ENCODE measurements at places on chromosomes 3 and 15.

DNA sequence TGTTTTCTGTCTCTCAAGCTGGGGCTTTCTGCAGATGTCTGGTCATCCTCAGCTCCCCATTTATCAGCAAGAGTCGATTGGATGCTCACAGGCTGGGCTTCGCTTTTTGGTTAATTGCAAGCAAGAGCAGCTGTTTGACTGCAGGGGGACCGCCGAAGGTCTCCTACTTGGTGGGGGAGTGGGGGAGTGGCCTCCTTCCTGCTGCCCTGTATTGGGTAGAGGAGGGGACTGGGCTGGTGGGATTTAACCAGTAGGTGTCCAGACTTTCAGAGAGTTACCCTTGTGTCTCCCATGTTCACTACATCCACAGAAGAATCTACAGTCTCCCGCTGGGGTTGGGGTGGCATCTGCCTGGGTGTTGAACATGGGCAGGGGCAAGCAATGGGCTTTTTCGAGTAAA is 78.7 kb downstream of the PLXNA1 start:
- no peak for DNase-seq

DNA sequence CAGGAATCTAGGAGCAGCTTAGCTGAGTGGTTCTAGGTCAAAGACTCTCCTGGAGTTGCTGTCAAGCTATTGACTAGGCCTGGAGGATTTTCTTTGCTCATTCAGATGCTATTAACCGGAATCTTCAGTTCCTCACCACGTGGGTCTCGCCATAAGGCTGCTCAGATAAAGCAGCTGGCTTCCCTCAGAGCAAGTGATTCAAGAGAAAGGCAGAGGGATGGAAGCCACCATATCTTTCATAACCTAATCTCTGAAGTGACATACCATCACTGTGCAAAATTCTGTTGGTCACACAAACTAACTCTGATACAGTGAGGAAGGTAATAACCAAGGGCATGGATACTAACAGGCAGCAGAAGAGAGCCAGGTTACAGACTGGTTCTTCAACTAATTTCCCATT is 72.7 kb upstream of the FLNB start:
- no peak for DNase-seq

DNA sequence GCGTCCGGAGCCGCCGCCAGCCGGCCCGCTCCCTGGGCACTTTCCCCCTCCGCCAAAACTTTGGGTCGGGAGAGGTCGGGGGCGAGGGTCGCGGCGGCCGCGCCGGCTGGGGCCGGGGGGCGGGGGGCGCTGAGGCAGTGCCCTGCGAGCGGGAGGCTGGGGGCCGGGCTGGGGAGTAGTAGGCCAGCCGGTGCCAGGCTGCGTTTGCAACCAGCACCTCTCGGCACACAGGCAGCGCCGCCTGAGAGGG is 452 bp downstream of the BBX start:
- peak; percentile 31 for DNase-seq

- DNase-seq: no peak
Measured at GRCh38 chr3:123282461-123282860, 80.7 kb downstream of the SEC22A start.

DNA sequence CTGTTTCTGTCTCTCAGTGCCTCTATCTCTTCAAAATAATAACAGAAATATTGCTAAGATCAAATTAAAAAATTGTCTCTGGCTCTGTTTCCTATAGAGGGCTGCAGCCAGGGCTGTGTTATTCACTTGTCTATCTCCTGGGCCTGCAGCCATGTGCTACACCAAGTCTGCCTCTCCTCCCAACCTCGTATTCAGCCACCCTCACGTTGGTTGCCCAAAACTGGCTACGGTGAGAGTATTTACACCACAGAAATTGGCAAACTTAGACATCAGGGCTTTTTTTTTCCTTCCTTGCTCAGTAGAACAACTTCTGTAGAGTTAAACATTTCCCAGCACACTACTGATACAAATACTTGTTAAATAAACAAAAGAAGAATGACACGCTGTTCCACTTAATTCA is 320.9 kb upstream of the ICE2 start:
- DNase-seq: no peak

- DNase-seq: no peak
Measured at GRCh38 chr3:161913786-161914389, 417.3 kb downstream of the OTOL1 start.

DNA sequence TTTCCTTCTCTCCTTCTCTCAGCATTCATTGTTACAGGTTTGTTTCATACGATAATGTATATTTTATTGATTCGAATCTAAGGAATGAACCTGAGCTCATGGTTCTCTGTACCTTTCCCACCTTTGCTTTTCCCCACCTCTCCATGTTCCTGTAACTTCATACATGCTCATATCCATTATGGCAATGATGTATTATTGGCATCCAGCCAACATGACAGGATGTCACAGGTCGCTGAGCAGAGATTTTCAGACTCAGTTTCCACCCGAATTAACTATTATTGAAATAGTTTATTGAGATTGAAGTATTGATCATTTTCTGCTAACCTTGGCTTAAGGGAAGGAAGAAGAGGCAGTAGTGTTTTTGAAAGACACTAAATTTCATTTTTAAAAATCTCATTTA is 64.8 kb downstream of the MAP2K5 start:
- no peak for DNase-seq

- DNase-seq: no peak
Measured at GRCh38 chr15:40471105-40471807, 472 bp downstream of the CHST14 start.

GRCh38 chr3:106688464-106688863 is 688.8 kb upstream of the CCDC54 start:
- DNase-seq: no peak

DNA sequence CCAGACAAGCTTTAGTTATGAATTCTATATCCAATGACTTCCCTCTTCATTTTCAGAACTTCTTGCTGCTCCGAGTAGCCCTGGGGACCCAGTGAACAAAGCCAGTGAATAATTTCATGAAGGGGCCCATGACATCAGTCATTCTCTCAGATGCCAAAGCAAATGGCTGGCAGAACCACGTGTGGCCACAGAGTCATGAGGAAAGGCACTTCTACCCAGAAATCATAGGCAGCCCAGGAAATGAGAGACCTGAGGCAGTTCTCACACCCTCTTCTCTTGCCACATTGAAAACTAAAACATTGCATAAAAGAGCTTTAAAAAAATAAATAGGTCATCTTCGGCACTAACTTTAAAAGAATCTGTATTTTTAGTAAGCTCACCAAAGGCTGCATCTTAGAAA is 4.3 kb upstream of the UACA start:
- DNase-seq: no peak

- no peak for DNase-seq
Measured at GRCh38 chr3:16319307-16319706, 54.3 kb downstream of the OXNAD1 start.

DNA sequence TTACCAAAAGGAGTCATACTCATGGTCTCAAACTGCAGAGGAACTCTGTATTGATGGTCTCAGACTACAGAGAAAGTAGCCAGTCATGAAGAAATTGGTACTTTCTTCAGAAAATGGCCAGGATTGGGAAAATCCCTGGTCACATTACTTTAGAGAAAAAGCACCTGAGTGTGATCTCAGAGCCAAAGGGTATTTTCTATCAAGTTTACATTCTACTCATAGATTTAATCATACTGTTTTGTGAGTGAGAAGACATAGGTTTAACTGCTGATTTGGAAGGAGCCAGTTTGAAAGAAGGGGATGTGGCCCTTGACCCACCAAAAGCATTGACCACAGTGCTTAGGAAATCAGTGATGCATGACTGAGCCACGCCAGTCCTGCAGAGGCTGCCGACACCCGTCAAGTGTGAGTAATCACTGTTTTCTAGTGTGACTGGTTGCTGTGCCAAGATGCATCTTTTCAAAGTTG is 203.6 kb downstream of the AKAP13 start:
- DNase-seq: no peak

DNA sequence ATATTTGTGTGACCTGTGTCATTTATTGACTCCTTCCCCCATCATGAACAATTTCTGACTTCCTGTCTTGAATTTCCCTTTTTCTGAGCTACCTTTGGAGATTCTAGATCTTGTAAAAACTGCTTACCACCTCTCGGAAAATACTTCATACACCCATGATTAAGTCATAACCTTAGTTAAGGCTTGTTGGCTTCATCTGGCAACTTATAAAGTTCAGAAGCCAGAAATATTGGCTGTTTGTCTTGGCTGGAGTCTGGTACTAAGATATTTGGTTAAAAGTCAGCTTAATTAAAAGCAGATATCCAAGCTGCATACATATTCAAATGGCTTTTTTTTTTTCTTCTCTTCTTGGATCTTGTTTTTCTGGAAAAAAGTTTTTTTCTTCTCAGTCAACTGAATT is 37.3 kb upstream of the B3GALNT1 start:
- DNase-seq: no peak

GRCh38 chr15:82768414-82769054 is 37.3 kb downstream of the FSD2 start:
- no peak for DNase-seq

DNA sequence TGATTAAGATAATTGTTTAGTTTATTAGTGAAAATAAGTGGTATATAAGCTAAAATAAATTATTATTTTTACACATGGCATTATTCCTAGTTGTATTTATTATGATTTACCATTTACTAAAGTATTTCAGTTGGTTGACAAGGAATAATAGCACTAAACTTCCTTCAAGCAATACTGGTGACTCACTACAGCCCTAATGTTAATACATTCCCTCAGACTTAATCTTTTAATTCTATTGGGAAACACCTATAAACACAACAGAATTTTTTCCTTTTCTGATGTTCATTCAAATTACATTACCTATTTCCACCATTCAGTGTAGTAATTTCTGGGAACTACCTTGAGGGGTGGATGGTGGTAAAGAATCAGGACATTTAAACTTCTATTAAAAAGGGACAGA is 264.0 kb downstream of the TIGIT start:
- DNase-seq: no peak

GRCh38 chr15:74365598-74366445 is 1.6 kb downstream of the CYP11A1 start:
- no peak for DNase-seq
